HCT116 (cell line): ENCODE measurements at places on chromosomes 7 and 10. TPM values are rescaled to one million over a fixed set of nuclear protein-coding genes. Genes with fewer than 3 reads are reported as not detected.

FANK1 gene
- 5.4 TPM for total RNA-seq

ESYT2 gene
- total RNA-seq = 68.2 TPM

FAM237B gene
- total RNA-seq = not detected

CDHR3 gene
- total RNA-seq = 5.5 TPM

LLCFC1 gene
- total RNA-seq = not detected

CFAP43 gene
- total RNA-seq = 4.0 TPM

ELN gene
- total RNA-seq = 0.17 TPM

ZPBP gene
- not detected for total RNA-seq

KCNIP2 gene
- 8.5 TPM for total RNA-seq

LIPM gene
- not detected for total RNA-seq

INHBA gene
- 0.10 TPM for total RNA-seq

CABCOCO1 gene
- not detected for total RNA-seq

CRHR2 gene
- total RNA-seq = not detected

HMX2 gene
- total RNA-seq = not detected

AP3M1 gene
- 34.4 TPM for total RNA-seq

PAPOLB gene
- total RNA-seq = 0.20 TPM

SPDYE16 gene
- total RNA-seq = not detected

ARL5B gene
- 21.1 TPM for total RNA-seq

PRPS1L1 gene
- total RNA-seq = not detected

GPR141 gene
- total RNA-seq = not detected

PLAC9 gene
- total RNA-seq = not detected

C7orf25 gene
- total RNA-seq = 5.3 TPM

CALU gene
- 106 TPM for total RNA-seq

CNTNAP2 gene
- total RNA-seq = 0.37 TPM

BUD23 gene
- 168 TPM for total RNA-seq

GIMAP2 gene
- not detected for total RNA-seq

PTF1A gene
- total RNA-seq = not detected

RUFY2 gene
- total RNA-seq = 13.0 TPM

COL13A1 gene
- 5.9 TPM for total RNA-seq

CALML3 gene
- total RNA-seq = not detected

NUTM2E gene
- total RNA-seq = 0.15 TPM

DNAAF5 gene
- total RNA-seq = 69.4 TPM

C10orf67 gene
- total RNA-seq = not detected

TAS2R41 gene
- not detected for total RNA-seq

BLVRA gene
- total RNA-seq = 29.7 TPM

MRLN gene
- total RNA-seq = not detected

CAMK2B gene
- total RNA-seq = 0.34 TPM

COG5 gene
- total RNA-seq = 30.7 TPM
